ENCODE measurements at places on chromosomes 3 and 15. TPM values are rescaled to one million over a fixed set of nuclear protein-coding genes. Genes with fewer than 3 reads are reported as not detected.
A peak's percentile ranks its signal among the peaks of the same experiment; 100 is the strongest.

GRCh38 chr15:38070778-38071177, 136.3 kb downstream of the TMCO5A start:
- DNase-seq = no peak

GRCh38 chr3:15903759-15904720, 106.3 kb upstream of the ANKRD28 start:
- no peak for DNase-seq

Gene TMF1
- 46.0 TPM for polyA plus RNA-seq

GRCh38 chr15:81411969-81412633, 38.1 kb upstream of the TMC3 start:
- DNase-seq = no peak

GRCh38 chr3:47782446-47783308, 984 bp upstream of the SMARCC1 start:
- no peak for DNase-seq

Gene CMTM7
- 55.5 TPM for polyA plus RNA-seq

DNA sequence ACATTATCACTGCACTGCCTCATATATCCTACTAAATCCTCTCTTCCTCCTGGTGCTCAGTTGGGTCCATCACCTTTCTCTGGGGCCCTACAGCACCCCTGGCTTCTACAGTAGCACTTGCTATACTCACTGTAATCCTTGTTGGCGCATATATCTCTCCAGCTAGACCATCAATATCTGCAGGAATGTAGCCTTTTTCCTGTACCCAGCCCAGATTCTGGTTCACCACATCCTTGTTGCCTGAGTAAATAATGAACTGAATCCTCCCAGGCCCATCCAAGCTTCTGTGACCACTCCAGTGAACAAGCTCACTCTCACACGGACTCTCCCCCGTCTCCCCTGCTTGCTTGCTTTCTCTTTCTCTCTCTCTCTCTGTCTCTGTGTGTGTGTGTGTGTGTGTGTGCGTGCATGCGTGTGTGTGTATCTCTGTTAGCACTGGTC, 62.5 kb upstream of the LIPC start:
- DNase-seq = peak; percentile 51

GRCh38 chr3:15557511-15557946, 36.0 kb upstream of the COLQ start:
- DNase-seq = peak; percentile 62

DNA sequence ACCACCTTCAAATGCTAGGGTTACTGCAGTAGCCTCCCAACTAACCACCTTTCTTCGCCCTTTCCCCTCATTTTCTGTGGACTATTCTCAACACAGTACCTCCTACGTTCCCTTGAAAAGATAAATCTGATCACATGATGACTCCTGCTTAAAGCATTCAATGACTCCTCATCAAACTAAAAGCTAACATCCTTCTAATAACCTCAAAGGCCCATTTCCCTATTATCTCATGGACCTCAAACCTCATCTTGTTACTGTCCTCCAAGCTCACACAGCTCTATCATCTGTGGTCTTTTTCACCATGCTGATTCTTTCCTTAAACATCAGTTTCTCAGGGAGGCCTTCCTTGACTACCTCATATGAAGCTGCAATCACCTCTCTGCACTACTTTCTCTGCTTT, 29.6 kb downstream of the GADL1 start:
- DNase-seq = no peak

DNA sequence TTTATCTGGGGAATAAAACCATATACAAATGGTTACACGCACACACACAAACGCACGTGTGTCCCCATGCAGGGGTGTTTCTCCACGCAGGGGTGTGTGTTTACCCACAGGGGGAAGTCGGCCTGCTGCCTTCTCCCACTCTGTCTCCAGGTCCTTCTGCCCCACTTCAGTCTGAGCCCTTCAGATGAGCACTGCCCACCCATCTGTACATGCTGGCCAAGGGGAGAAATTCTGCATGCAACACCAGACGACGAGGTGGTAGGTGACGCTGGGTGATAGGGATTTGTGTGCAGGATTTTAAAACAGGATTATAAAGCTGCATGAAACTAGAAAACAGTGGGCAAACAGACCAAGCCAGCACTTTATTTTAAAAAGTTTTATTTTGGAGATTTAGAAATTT, 122.5 kb downstream of the TJP1 start:
- DNase-seq = no peak

GRCh38 chr3:173502983-173503568, 105.5 kb downstream of the NLGN1 start:
- DNase-seq = peak; percentile 6

GRCh38 chr3:133464573-133464972, 64.7 kb downstream of the BFSP2 start:
- no peak for DNase-seq

Gene AHSG
- 0.44 TPM for polyA plus RNA-seq

GRCh38 chr3:23157331-23157730, 45.8 kb upstream of the UBE2E2 start:
- no peak for DNase-seq

- DNase-seq = no peak
Measured at GRCh38 chr15:83869341-83869740, 215.4 kb downstream of the ADAMTSL3 start.

Gene MYRIP
- polyA plus RNA-seq = 2.4 TPM

DNA sequence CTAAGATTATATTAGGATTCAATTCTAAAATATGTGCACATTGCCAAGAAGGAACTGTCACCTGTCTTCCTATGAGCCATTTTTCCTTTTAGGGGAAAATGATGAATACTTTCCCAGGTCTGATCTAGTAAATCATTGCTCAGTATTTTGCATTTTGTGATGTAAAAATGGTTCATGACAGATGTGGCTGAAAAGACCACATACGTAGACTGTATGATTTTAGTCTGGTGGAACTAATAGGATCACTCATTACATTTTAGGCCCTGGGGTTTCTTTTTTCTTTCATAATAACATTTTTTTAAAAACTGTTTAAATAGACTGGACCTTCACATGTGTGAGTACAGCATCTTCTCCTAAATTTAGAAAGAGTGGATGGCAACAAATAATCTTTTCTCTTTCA, 201.7 kb upstream of the MLF1 start:
- DNase-seq = no peak

- DNase-seq = no peak
Measured at GRCh38 chr3:170811928-170812591, 57.9 kb downstream of the RPL22L1 start.

Gene TM2D3
- polyA plus RNA-seq = 66.6 TPM

GRCh38 chr3:52770496-52771333, at the start of gene NEK4:
Gene NEK4 (minus strand): TSS chr3:52770940. CDS start chr3:52770746, 194 bp downstream.
- peak; percentile 82 for DNase-seq

Gene SNAP23
- 83.2 TPM for polyA plus RNA-seq

DNA sequence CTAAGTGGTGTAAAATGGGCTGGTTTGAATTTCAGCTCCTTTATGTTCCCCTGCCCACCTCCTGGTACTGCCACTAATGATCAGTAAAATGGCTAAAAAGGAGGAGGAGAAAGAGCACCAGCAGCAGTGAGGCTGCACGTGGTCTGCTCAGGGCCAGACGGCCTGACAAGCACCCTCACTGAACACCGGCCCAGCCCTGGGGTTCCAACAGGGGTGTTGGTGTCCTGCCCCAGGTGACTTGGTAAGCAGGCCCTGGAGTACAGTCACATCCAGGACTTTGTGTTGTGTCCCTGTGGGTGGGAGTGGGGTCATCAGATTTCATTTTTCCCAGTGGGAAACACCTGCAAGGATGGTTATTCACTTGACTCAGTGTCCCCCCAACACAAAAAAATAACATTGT, 5.4 kb downstream of the BAHD1 start:
- DNase-seq = no peak

DNA sequence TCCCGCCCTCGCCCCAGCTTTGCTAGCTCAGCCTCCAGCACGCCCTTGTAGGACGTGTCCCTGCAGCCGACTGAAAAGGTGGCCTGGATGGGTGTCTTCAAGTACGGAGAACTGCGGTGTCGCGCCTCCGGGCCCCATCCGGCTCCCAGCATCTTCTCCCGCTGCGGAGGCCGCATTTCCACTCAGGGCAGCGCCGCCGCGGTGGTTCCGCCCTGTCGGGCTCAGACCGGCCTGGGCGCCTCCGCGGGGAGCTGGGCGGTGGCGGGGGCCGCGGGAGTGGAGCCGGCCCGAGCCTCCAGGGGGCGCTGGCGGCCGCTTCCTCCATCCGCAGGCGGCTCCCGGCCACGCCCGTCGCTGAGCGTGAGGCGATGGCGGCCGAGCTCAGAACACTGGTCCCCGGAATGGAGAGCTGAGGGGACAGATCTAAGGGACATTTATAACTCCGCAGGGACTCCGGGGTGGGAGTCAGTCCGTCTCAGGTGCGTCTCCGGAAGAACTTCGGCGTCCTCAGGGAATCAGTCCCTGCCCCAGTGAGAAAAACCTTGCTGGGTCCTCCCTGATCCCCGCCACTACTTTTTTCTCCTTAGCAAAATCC, 13.6 kb upstream of the SMCO1 start:
- no peak for DNase-seq

Gene MKRN3
- 1.4 TPM for polyA plus RNA-seq

DNA sequence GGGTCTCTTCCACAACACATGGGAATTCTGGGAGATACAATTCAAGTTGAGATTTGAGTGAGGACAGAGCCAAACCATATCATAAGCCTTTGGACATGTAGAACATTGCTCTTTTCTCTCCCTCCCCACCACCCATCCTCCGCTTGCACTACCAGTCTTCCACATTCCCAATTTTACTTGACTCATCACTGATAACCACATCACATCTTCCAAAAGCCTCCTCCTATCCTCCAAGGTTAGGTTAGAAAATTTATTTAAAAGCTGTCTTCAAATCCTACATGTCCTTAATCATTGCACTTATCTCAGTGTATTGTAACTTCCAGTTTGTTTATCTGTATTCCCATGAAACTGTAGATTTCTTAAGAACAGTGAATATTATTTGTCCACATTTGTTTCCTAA, 10.4 kb downstream of the ZBED2 start:
- no peak for DNase-seq

DNA sequence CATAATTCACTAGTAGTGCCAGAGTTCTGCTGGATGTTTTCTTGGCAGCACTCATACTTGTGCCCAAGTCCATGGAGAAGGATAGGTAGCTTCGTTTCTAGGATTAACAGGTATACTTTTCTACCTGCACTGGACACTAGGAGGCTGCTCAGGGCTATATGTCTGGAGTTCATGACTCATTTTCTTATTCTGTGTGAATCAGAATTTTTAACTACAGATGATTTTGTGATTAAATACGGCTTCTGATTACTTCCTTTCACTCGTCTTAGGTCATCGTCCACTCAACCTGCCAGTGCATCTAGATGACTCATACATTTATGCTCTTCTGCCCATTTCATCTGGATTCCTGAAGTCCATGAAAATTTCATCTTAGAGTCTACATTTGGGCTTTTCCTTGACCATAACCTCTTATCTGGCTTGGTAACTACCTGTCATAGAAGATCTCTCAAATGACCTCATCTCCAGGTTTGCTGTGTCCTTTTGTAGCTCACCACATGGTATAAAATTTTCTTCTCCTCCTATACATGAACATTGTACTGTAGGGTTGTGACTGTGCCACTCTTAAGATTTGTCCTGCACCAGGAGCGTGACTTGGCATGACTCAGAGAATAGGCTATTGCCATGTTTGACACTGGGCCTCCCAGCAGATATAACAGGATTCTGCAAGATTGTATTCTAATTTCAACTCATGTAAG, 66.7 kb upstream of the GCSAM start:
- no peak for DNase-seq

GRCh38 chr15:99155961-99156443, 51.1 kb downstream of the SYNM start:
- no peak for DNase-seq

Gene POPDC2
- 4.3 TPM for polyA plus RNA-seq

Gene TGM4
- polyA plus RNA-seq = not detected

Gene GPR27
- polyA plus RNA-seq = 10.0 TPM

DNA sequence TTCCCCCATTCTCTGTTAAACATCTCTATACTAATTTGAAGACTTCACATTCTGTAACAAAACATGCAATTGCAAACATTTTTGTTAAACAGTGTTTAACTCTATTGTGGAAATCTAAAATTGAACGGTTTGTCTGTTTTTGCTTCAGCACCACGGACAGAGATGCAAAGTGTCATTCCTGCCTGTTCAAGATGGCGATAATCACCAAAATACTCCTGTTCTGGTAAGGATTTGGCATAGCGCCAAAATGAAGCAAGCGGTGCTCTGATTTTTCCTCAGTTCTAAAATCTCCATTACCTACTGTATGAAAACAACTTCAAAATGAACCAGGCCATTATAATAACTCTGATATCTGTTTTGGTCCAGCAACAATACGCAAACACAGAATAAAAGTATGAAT, 129.7 kb upstream of the TUSC7 start:
- no peak for DNase-seq

DNA sequence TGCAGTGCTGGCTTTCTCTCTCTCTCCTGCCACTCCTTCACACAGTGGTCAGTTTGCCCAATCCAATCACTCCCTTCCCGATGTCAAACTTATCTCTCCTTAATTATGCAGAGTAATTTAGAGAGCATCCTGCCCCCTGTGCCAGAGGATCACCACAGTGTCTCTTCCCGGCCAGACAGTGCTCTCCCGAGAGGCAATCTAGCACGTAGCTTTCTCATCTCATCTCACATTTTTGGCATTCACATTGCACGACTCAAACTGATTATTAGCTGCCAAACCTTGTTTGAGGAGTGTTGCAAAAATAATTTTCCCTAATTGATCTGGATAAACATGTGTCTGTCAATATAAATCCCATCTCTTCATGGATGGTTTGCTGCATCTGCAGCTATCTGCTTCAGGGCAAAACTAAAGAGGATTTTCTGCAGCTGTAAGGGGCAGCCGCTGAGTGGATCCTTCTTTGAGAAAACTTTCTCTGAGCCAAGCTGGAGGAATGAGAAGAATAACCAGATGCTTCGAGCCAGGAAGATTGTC, 37.8 kb downstream of the SSUH2 start:
- DNase-seq = no peak

GRCh38 chr3:33331414-33331813, 54.2 kb downstream of the FBXL2 start:
- no peak for DNase-seq

Gene CACNA2D2
- polyA plus RNA-seq = 16.8 TPM

- no peak for DNase-seq
Measured at GRCh38 chr3:126300761-126301481, 56.3 kb downstream of the KLF15 start.

DNA sequence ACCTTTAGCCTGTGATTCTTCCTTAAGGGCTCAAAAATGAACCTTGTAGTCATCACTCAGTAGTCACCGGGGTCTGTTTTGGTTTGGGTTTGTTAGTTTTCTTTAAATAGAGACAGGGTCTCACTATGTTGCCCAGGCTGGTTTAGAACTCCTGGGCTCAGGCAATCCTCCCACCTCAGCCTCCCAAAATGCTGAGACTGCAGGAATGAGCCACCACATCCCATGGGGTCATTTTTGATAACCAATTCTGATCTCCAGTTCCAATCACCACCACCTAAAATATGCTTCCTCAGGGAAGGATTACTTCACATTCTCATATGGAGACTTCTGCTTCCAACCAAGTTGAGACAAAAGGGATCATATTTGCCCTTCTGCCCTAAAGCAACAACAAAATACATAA, 22.1 kb downstream of the ATP13A3 start:
- no peak for DNase-seq

Gene PATL2
- polyA plus RNA-seq = 1.2 TPM

All from left renal cortex interstitium (tissue), 4 donors.